Hypothalamus (tissue), 51 donors: ENCODE measurements at places on chromosomes 11 and 22.

GRCh38 chr22:26621663-26622062 is at the start of gene CRYBA4:
CRYBA4 (plus strand) TSS chr22:26621963; CDS start chr22:26622597, 634 bp downstream.
- no peak for DNase-seq

- no peak for DNase-seq
Measured at GRCh38 chr11:45751430-45751829, 53.5 kb upstream of the SLC35C1 start.

DNA sequence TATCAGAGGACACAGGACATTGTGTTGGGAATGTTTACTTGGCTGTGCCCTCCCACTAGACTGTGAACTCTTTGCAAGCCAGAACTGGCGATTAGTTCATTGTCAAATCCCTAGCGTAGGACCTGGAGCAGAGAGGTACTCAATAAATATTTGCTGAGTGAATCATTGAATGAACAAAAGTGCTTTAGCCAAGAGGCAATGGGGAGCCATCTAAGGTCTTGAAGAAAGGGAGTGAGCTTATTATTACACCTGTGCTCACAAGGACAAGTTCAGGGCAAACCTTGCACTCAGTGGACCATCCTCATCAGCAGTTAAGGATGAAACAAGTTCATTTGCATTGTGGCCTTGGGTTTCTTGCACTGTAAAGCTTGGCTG is 1.1 kb upstream of the RASSF10 start:
- DNase-seq: no peak

- DNase-seq: no peak
Measured at GRCh38 chr11:118306556-118306955, 2.0 kb downstream of the CD3E start.

- no peak for DNase-seq
Measured at GRCh38 chr22:47594836-47595521, 832.5 kb downstream of the TBC1D22A start.

DNA sequence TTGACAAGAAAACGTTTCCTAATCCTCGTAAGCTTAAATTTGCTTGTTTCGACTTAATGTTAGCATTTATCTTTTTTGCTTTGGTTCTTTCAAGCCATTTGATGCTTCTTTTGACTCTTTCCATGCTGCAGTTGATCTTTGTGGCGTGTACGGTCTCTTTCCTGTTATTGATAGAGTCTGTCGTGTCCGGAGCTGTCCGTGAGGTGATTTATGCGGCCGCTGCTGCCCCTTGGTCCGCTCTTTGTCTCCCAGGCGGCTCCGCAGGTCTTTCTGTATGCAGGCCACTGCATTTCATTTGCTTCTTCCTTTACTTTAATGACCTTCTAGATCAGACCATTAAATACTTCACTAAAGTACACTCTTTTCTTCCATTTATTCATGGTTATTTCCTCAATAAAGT is 50.3 kb downstream of the TBC1D22A start:
- no peak for DNase-seq

DNA sequence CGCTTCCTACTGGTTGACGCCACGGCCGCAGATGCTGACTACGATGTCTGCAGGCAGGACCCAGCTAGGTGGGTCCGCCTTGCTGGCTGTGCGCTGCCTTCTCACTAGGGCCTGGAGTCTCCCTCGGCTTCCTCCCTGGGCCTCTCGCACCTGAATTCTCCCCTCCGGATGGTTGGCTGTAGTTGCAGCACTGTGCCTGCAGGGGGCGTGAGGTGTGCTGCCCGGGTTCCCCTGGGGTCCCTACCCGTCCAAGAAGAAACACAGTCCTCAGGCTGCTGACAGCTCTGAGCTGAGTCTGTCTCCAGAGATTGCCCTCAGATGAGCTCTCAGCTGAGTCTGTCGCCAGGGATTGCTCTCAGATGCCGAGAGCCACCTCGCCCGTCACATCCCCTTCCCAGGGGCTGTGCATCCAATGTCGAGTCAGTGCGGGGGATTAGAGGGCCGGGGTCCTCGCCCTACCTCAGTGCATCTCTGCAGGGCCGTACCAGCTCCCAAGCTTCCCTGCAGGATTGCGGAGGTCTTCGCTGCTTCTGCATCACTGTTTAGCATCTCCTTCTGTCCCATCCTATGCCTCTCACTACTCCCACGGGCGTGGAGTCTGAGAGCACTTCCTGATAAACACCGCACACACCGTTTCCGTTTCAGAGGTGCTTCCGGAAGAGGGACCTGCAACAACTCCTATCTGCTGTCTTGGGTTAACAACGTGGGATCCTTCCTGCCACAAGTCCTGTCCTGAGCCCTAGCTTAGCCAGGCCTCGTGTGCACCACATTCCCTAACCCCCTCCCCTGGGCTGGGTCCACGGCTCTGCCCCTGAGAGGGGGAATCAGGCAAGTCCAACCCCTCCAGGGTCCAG is 196.9 kb downstream of the CSNK2A3 start:
- no peak for DNase-seq

GRCh38 chr11:111870113-111870512 is 1.3 kb downstream of the ALG9 start:
- no peak for DNase-seq

GRCh38 chr11:125569915-125570621 is 791 bp downstream of the EI24 start:
- no peak for DNase-seq

DNA sequence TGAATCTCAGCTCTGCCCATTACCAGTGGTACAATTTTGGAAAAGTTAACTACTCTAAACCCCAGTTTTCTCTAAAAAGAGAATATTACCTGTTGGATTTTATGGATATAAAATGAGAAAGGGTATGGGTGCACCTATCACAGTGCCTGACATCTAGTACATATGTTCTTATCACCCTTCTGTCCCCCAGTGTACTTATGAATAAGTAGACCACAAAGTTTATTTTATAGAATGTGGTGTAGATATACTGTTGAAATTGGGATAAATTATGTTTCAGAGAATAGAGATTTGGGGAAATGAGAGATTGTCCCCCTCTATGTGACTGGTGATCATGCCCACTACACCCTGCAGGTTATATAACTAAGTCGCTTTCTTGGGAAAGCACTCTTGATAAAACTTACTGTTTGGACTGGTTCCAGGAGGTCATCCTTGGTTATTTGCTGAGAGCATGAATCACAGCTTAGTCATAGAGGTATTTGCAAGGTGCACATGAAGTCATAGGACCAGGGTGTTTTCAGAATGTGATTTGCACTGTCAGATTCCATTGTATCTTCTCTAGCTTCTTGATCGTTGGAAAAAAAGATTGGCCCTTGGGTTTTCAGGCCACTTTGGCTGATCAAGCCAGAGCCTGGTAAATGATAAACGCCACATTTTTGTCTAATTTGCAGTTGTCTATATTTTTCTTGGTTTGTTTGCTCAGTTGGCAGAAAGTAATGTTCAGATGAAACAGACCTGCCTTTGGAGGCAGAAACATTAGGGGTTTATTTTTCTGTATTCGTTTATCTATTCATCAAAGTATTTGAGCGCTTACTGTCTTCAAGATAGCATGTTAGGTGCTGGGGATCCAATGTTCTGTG is 21.3 kb downstream of the STX3 start:
- DNase-seq: no peak

DNA sequence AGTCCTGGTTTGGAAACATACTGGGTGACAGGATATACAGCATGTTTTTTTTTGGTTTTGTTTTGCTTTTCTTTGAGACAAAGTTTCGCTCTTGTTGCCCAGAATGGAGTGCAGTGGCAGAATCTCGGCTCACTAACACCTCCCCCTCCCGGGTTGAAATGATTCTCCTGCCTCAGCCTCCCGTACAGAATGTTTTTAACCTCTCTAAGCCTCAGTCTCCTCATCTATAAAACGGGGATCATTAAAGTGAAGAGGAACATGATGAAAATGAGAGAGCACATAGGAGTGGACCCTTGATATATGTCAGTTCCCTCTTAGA is 28.1 kb upstream of the SCARF2 start:
- DNase-seq: no peak

DNA sequence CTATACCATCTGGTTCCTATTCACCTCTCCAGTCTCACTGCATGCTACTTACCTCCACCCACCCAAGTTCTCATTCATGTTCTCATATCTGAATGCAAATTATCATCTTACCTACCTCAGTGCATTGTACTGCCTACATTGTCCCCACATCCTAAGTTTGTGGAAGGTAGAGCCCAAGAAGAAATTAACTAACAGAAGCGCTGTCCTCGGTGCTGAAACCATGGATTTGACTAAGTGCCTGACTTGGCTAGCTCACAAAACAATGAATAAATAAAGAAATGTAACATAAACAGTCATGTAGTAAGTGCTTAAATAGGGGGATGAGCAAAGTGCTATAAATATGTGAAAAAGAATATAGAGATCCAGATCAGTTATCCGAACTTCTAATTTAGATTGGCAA is 63.2 kb downstream of the GRIA4 start:
- no peak for DNase-seq

GRCh38 chr22:35330258-35330861 is 30.7 kb downstream of the TOM1 start:
- DNase-seq: no peak

- DNase-seq: no peak
Measured at GRCh38 chr22:46212195-46212594, 37.9 kb downstream of the CDPF1 start.

- DNase-seq: no peak
Measured at GRCh38 chr22:25357132-25357455, 137.7 kb downstream of the CRYBB2 start.

DNA sequence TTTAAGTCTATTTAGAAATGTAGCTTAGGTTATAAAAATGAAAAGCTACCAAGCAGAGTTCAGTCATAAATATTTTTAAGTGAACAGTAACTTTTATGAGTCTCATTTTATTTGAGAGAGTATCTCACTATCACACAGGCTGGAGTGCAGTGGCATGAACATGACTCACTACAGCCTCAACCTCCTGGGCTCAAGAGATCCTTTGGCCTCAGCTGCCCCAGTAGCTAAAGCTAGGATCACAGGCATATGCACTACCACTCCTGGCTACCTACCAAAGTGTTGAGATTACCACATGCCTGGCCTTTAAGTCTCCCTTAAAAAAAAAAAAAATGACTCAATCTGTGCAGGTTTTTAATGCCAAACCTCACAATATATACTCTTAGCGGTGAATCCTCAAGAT is 34.7 kb upstream of the CLNS1A start:
- DNase-seq: no peak

DNA sequence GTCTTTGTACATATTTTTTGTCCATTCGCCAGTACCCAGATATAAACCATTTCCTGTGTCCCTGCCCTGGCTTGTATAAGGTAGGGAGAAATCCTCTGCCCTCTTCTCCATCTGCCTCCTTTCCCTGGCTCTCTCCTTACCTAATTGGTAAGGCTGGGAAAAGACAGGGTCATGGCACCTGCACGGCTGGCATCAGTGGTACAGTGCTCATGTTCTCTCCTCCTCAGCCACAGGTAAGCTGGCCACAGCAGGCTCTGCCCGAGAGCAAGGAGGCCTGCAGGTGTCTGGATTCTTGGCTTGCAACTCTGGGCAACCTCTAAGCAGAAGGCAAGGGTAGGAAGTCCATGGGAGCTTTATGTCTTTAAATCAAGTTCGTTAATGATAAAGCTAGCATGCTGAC is 419.9 kb downstream of the BUD13 start:
- no peak for DNase-seq

DNA sequence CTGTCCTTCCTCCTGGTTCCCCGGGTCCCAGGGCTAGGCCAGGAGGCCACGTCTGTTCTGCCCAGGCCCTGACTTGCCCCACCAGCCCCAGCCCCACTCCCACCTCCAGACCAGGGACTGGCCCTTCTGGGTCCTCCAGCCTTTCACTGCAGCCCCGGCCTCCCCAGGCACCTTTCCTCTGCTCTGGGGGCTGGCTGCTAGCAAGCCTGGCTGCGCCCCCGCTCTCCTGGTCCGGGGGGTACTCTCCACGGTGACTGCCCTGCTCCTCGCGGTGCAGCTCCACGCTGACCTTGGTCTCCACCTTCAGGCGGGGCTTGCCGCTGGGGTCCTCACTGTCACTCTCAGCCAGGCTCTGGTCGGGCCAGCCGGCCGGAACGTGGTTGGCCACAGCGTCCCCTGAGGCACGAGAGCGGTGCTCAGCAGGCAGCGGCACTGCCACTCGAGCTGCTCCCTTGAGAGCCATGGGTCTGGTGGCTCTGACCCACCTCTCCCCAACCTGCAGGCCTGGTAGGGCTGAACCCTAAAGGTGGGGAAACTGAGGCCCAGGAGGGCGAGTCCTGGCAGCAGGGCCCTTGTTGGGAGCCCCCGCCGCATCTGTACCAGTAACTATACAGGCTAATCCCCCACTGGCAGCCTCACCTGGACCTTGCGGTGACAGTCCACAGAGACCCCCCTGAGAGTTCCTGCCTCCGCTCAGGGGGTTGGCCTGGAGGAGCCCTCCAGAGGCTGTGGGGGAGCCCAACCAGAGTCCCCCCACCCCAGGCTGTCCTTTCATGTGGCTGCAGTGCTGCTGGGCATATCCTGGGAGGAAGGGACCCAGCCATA is 29.0 kb downstream of the TRMU start:
- no peak for DNase-seq

GRCh38 chr11:119029340-119030028 is 1.2 kb downstream of the SLC37A4 start:
- DNase-seq: no peak

DNA sequence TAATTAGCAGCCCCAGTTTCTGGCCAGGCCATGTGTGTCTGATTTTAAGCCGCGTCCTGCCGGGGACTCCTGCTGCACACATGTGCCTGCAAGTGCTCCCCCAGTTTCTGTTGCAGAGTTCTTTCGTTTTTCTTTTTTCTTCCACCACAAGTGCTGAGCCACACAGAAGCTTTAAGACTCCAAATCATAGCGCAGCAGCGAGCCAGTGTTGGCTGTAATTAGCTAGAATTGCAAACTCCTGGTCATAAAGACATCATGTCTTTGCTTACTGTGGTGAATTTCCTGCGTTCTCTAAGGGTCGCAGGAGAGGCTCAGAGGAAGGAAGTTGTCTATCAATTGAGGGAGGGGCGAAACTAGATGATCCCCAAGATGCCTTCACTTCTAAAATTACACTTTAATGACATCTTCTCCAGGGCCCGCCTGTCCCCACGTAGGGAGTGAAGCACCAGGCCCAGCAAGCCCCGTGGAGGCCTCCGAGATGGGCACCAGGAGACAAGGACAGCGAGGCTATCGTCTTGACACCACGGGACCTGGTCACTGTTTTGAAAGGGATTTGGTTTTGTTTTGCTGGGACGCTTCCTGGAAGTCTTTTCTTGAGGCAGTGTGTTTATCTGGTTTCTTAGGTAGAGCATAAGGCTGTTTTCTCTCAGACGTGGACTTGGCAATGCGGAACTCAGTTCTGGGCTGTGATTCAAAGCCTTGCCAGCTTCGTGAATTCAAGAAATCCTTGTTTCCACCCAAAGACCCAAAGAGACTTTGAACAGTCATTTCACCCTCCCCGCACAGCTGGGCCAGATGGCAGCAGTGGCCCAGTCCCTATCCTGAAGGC is 71.8 kb downstream of the UBASH3B start:
- no peak for DNase-seq

DNA sequence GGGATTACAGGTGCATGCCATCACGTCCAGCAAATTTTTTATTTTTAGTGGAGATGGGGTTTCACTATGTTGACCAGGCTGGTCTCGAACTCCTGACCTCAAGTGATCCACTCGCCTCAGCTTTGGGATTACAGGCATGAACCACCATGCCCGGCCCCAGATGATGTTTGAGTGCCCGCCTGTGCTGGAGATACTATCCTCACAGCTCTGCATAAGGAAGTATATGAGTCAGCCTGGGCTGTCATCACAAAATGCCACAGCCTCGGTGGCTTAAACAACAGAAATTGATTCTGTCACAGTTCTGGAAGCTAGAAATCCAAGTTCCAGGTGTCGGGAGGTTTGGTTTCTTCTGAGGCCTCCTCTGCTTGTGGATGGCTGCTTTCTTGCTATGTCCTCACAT is 119.3 kb downstream of the OSBP2 start:
- DNase-seq: no peak

- no peak for DNase-seq
Measured at GRCh38 chr11:83284501-83285150, 1.5 kb downstream of the CCDC90B start.
